Hepatocyte (in vitro differentiated cells): ENCODE measurements at places on chromosomes 5 and 9. TPM values are rescaled to one million over a fixed set of nuclear protein-coding genes. Genes with fewer than 3 reads are reported as not detected.
A peak's percentile ranks its signal among the peaks of the same experiment; 100 is the strongest.

The IFNA4 gene
- not detected in 2 replicates for total RNA-seq

The PIP5K1B gene
- total RNA-seq, result 10.2 and 11.1 TPM in 2 replicates

The SMC2 gene
- 11.8 and 12.0 TPM in 2 replicates for total RNA-seq

DNA sequence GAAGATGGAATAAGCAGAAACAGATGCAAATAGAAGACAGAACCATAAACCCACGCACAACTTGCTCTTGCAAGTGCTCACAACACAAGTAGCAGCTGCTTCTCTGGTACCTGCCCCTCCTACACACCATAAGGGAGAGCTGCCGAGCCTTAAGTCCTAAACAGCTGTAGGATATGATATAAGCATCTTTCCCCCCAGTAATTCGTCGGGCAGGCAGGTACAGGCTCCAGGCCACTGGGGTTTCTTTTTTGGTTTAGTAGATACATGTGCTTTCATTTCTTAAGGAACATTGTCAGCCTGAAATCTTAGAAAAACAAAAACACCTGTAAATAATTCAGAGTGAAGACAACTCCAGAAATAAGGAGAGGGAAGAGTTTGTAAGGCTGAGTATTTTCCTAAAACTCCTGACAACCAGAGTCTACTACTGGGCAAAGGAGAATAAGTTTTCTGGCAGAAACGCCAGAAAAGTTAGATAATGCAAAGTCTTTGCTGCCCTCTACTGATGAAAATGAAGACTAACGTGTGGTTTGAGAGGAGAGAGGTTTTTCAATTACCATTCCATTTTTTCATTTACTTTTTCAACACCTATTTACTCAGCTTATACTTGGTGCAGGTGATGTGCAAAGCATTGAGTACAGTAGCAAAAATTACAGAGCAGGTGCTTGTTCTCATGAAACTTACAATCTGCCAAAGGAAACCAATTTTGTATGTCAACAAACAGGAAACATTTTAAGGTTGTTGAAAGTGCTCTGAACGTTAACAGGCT, 20.1 kb upstream of the TCERG1 start:
- H3K27ac ChIP-seq, result no peak overlapping the region
- no peaks in the 10 kb centered on the region for H3K4me1 ChIP-seq
- H3K4me3 ChIP-seq, result no peak overlapping the region

GRCh38 chr5:172634106-172634899, 6.8 kb upstream of the NEURL1B start:
- H3K36me3 ChIP-seq, result no peaks in the 10 kb centered on the region
- no peak overlapping the region for H3K27ac ChIP-seq
- H3K4me3 ChIP-seq, result no peak overlapping the region

GRCh38 chr5:129661366-129662035, 86.4 kb upstream of the MINAR2 start:
- no peaks in the 10 kb centered on the region for H3K27me3 ChIP-seq
- no peaks in the 10 kb centered on the region for H3K36me3 ChIP-seq
- H3K27ac ChIP-seq, result no peak overlapping the region
- no peak for DNase-seq

- no peak overlapping the region for H3K27ac ChIP-seq
- H3K27me3 ChIP-seq, result no peaks in the 10 kb centered on the region
- H3K4me1 ChIP-seq, result peaks cover 8% of the 10 kb centered on the region
- H3K36me3 ChIP-seq, result no peaks in the 10 kb centered on the region
Observed at GRCh38 chr5:148716716-148717115, 62.4 kb upstream of the HTR4 start.

DNA sequence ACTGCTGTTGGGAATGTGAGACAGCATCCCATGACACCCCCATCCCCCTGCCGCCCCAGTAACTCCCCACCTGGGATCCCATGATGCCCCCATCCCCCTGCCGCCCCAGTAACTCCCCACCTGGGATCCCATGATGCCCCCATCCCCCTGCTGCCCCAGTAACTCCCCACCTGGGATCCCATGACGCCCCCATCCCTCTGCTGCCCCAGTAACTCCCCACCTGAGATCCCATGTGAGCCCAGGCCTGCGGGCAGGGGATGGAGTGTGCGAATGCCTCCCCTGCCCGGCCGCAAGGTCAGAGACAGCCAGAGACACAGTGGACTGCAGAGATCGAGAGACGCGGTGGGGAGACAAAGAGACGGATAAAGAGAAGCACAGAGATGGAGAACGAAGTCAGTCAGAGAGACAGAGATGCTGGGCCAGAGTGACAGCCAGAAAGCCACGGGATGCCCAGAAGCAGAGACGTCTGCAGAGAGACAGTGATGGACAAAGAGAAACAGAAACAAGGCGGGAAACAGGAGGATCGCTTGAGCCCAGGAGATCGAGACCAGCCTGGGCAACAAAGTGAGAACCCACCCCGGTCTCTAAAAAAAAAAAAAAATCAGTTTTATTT, 992 bp downstream of the SH2D3C start:
- no peak for DNase-seq
- H3K4me3 ChIP-seq, result no peak overlapping the region
- H3K36me3 ChIP-seq, result no peaks in the 10 kb centered on the region
- no peaks in the 10 kb centered on the region for H3K27me3 ChIP-seq
- no peak overlapping the region for H3K27ac ChIP-seq

DNA sequence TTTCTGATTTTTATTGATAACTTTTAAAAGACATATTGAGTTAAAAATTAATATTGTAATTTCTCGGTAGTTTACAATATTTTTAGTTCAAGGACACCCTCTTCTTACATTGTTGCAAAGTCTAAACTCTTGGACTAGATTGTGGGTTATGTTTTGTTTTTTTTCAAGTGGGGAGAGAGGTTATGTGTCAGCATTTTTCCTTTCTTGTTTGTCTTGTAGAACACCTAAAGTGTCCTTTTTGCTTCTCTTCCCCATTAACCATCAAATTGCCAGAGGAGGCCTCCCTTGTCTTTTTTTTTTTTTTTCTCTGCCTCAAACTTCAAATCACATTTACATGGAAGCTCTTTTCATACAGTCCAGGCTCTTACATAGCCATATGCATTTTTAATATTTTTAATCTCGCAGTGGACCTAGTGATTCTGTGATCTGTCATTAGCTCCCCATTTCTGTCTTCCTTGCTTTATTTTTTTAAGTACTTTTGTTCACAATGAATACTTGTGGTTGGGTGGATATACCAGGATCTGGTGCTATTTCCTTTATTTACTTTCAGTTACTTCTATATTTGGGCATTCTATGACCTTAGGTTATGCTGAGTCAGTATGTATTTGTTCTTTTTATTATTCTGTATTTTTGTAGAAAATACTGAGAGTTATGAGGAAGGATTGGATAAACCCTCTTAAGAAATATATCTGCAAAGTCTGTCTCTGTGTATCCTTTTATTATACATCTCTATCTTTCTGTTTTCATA, 2280.6 kb upstream of the ACO1 start:
- no peak overlapping the region for H3K4me3 ChIP-seq
- H3K27me3 ChIP-seq, result no peaks in the 10 kb centered on the region
- no peaks in the 10 kb centered on the region for H3K4me1 ChIP-seq
- DNase-seq, result no peak
- no peak overlapping the region for H3K27ac ChIP-seq
- H3K36me3 ChIP-seq, result no peaks in the 10 kb centered on the region

GRCh38 chr9:107213561-107214028, 69.5 kb upstream of the RAD23B start:
- H3K4me1 ChIP-seq, result no peaks in the 10 kb centered on the region
- H3K36me3 ChIP-seq, result no peaks in the 10 kb centered on the region
- H3K27ac ChIP-seq, result peak overlapping the region; percentile 46

DNA sequence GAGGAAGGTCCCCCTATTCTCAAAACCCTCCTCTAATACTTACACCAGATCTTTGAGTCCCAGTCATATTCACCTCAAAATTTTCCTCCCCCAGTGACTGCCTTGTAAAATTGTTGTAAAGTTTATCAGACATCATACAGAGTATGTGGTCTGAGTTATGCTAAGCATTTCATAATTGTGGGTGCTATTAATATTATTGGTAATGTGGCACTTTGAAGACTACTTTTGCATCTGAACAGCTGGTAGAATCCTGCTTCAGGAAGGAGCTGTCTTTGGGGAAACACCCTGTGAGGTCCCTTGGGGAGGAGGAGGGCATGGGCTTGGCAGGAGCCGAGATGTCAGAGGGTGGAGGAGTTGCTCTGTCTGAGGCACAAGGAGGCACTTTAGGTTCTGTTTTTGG, 164.9 kb upstream of the ZNF618 start:
- H3K27ac ChIP-seq, result no peak overlapping the region
- no peaks in the 10 kb centered on the region for H3K36me3 ChIP-seq
- H3K4me3 ChIP-seq, result no peak overlapping the region

DNA sequence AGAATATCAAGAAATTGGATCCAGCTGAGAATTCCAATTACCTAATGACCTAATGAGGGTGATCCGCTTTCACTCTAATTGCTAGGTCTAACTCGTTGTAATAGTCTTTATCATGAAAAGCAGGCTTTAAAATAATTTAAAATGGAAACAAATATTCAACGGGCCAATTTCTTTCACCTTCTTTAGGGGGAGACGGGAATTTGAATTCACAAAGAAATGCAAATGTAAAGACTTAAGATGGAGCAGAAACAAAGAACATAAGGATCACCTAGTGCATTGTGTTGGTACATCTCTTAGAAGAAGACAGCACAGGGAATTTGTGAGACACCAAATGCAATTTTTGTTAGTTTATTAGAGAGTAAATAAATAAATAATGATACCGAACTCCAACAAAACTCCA, 1.5 kb upstream of the KCNN2 start:
- peak overlapping the region; percentile 80 for H3K4me3 ChIP-seq
- peaks cover 50% of the 10 kb centered on the region for H3K27me3 ChIP-seq
- no peak overlapping the region for H3K27ac ChIP-seq

DNA sequence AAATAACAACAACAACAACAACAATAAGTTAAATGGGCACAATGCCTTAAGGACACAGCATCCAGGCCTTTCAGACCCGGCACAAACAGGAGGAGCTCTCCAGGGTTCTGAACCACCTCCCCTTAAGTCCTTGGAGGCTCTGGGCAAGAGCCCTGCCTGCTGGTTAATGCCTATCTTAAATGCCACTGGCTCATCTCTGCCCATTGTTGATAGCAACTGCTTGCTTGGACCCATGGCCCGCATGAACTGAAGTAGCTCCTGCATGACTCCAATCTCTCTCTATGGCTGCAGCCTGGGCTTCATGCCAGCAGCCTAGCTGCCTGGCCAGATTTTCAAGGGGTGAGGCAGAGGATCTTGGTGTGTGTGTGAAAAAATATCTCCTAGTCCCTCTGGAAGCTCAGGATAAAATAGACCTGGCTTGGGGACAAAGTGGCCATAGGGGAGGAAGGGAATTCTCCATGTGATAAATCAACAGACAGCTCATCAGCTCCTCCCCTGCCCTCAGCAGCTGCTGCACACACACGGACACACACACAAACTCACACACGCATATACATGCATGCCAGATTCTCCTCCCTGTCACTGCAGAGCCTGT, 27.4 kb downstream of the FAM219A start:
- H3K27me3 ChIP-seq, result no peaks in the 10 kb centered on the region
- H3K27ac ChIP-seq, result no peak overlapping the region
- H3K36me3 ChIP-seq, result no peaks in the 10 kb centered on the region
- H3K4me1 ChIP-seq, result no peaks in the 10 kb centered on the region

DNA sequence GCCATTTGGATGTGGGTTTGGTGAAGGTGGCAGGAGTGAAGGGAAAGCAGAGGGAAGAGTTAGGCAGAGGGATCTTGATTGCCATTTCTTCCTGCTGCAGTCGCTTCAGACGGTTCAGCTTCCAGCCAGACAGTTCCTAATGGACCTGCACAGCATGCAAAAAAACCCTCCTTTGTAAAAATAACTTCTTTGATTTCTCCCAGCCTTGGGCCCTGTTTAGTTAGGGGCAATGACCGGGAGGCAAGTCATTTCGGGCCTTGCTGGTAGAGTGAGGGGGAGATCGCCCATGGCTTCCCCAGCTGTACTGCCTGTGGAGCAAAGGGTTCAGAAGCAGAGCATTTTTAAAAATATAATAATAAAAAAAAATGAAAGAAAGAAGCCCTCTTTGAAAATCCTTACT, 67.2 kb upstream of the TLE1 start:
- no peaks in the 10 kb centered on the region for H3K27me3 ChIP-seq
- H3K36me3 ChIP-seq, result no peaks in the 10 kb centered on the region
- no peak for DNase-seq
- H3K4me1 ChIP-seq, result no peaks in the 10 kb centered on the region
- H3K4me3 ChIP-seq, result no peak overlapping the region
